ENCODE measurements at places on chromosomes 7 and 10.

- DNase-seq: no peak
Measured at GRCh38 chr7:115831371-115831770, 199.2 kb downstream of the TFEC start.

DNA sequence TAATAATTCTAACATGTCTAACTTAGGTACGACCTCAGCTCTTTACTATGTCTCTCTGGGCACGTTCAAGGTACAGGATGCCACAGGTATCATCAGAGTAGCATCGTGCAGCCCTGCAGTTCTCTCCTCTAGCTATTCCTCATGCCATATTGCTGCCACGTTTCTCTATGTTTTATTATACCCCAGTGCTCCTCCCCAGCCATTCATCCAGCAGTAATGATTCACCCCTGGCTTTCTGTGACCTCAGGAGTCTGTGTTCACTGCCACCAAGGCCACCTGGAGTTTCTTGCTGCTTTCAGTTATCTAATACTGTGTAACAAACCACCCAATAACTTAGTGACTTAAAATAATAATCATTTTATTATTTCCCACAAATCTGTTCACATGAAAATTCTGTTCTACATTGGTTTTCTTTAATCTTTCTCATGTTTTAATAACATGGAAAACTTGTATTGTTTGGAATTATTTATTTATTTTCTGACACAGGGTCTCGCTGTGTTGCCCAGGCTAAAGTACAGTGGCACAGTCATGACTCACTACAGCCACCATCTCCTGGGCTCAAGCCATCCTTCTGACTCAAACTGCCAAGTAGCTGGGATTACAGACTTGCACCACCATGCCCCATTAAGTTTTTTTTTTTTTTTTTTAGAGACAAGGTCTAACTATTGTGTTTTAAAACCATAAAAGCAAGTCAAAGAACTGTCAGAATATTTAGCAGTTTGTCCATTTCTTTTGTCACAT is 21.8 kb downstream of the REEP3 start:
- no peak for DNase-seq

DNA sequence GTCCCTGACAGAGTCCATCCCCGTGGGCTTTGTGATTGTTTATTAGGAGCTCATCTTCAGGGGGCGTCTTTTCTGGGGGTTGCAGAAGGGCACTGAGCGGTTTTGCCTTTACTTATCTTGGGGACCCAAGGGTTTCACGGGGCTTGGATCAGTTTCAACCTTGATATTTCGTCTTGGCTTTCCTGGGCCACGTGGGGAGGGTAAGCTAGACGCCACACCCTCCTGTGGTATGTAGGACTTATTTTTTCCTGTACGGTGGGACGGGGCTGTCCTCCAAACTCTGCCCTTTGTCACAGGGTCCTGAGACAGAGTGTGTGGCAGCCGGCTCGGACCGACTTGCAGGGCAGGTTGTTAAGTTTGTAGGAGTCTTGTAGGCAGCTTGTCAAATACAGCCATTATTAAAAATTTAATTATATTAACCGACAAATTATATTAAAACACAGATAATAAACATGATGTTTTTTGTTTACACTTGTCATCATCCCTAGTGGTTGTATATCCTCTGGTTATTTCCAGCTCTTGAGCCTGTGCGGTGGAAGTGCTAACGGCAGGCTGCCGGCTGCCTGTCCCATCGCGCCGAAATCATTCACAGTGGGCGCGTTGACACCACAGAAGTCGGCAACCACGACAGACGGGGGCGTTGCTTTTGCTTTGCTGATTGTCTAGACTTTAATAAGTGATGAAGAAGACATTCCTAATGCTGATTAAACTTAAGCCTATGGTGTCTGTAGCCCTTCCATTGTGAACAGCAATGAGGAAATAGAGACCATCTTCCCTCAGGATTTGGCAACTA is 193.2 kb downstream of the DNAJB6 start:
- no peak for DNase-seq

DNA sequence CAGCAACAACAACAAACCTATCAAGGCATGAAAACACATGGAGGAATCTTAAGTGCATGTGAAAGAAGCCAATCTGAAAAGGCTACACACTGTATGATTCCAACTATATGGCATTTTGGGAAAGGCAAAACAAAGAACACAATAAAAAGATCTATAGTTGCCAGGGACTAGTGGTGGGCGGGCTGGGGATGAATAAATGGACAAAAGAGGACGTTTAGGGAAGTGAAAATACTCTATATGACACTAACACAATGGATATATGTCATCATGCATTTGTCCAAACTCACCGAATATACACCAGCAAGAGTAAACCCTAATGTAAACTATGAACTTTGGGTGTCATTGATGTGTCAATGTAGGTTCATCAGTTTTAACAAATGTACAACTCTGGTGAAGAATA is 89.1 kb downstream of the SEMA3E start:
- DNase-seq: no peak

GRCh38 chr10:112587729-112588128 is 140.7 kb downstream of the VTI1A start:
- no peak for DNase-seq

DNA sequence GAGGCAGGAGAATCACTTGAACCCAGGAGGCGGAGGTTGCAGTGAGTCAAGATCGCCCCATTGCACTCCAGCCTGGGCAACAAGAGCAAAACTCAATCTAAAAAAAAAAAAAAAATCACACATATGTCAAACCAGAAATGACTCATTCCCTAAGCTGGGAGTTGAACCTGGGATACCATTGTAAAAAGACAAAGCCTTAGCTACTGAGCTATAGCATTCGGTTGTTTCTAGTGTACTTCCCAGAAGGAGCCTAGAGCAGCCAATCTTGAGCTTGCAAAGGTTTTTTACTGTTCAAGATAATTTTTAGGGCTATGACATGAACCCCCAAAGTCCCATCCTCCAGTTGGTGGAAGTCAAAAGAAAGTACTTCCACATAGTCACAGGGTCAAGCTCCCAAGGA is 87.9 kb downstream of the ZNF467 start:
- no peak for DNase-seq

DNA sequence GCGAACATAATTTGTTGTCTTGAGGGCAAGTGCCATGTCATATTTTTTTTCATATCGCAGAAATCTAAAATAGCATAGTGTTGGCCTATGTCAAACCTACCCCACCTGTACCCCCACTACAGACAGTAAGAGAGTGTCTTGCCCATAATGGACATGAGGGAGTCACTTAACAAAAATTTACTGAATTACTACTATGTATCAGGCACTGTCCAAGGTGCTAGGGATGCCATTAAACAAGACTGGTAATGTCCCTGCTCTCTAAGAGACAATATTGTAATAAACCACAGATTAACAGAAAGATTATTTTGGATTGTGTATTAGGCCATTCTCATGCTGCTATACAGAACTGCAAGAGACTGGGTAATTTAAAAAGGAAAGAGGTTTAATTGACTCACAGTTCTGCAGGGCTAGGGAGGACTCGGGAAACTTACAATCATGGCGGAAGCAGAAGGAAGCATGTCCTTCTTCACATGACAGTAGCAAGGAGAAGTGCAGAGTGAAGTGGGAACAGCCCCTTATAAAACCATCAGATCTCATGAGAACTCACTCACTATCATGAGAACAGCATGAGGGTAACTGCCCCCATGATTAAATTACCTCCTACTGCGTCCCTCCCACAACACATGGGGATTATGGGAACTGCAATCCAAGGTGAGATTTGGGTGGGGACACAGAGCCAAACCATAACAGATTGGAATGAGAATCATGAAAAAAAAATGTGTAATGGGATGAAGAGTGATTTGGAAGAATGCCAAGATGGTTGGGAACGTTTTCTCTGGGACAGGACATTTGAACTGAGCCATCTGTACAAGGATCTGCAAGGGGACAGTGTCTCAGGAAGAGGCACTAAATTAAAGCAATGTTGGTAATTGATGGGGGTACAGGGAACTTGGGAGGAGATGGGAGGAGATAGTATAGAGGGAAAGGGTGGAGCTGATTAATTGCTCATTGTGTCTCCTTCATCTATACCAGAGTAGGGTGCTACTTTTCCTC is 108.5 kb downstream of the FAM107B start:
- no peak for DNase-seq

- DNase-seq: peak; percentile 31
Measured at GRCh38 chr10:68897336-68897741, 3.8 kb upstream of the DDX50 start.

- DNase-seq: no peak
Measured at GRCh38 chr7:35878351-35878750, 77.5 kb downstream of the SEPTIN7 start.

- no peak for DNase-seq
Measured at GRCh38 chr7:128113839-128114238, 82.6 kb upstream of the LRRC4 start.

GRCh38 chr7:144497282-144497681 is 93.8 kb upstream of the NOBOX start:
- no peak for DNase-seq

DNA sequence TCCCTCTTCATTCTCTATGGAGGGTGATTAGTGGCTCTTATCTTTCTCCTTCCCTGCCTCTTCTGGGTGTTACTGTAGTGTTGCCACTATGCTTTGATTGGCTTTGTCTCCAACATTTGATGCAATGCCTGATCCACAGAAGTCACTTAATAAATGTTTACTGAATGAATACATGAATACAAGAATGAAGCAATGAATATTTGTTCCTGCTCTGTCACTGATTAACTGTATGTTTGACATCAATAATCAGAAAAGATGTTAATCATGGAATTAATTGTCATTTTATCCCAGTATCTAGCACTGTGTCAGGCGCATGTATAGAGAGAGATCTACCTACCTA is 4.3 kb downstream of the ANK3 start:
- DNase-seq: no peak

DNA sequence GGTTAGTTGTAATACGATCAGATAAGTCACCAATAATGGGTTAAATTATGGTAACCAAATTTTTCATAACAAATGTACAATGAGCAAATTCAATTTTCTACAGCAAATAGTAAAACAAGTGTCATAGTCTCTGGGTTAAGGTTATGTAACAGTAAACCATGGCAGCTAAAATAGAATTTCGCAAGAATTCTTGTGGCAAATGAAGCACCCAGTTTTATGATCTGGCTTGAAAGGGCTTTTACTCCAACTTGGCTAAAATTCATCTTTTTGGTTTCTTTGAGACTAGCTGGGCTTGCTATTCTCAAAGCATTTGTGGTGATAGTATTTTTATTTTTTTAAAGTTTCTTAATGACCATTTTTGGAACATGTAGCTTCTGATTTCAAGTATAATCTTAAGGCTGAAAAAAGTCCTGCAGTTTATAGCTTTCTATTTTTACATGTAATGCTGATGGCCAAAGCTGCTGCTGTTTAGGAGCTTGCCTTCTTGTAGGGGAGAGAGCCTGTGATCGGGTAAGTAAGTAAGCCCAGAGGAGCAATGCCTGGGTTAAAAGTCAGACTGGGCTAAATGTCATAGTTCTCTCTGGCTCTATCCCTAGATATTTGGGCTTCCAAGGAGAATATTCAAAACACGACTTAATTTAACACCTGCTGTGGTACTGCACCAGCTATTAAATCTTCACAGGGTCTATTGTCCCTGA is 55.5 kb upstream of the SYPL1 start:
- no peak for DNase-seq

DNA sequence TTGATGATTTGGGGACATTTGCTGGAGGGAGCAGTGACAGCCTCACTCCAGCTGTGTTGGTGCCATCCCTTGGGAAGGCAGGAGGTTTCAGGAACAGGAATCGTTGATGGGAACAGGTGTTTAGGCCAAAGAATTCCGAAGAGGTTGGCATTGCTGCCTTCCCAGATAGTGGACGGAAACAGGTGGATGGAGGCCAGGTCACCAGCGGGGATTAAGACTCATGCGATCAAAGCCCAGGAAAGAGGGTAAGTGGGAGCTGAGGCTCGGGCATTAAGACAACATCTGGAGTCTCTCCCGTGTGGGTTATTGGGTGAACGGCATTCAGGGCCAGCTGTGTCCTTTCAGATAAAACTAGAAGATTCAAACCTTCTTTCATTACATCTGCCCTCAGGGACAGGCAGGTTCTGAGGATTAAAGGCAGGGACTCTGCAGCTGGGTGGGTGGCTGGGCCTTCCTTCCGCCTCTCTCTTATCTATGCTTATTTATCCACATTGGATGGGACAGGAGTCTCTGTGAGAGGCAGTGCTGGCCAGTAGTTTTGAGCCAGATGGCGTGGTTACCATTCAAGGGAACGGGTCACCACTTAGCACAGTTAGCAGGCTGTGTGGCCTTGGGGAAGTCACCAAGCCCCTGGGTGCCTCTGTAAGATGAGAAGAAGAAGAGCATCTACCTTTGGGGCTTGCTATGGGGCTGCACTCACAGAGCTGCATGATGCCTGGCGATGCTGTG is 67.6 kb downstream of the INSIG1 start:
- DNase-seq: no peak

GRCh38 chr7:157150882-157151281 is 12.2 kb downstream of the UBE3C start:
- DNase-seq: peak; percentile 33
